ENCODE measurements at places on chromosomes 5 and 9.

DNA sequence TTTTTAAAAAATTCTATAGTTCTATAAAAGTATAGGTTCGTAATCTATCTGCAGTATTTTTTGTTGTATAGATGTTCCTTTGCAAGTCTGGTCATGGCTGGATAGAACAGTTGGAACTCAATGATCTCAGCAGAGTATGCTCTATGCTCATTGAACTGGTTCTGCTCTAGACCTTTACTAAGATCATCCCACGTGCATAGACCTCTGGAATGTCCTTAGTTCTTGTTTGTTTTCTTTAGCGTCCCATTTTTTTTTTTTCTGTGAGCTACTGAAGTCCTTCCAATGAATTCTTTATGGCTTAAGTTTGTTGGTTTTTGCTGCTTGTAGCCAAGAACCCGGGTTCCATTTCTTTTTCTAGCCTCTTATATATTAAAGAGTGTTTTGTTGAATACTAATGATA is 3.5 kb downstream of the TMEM38B start:
- no peak for DNase-seq

DNA sequence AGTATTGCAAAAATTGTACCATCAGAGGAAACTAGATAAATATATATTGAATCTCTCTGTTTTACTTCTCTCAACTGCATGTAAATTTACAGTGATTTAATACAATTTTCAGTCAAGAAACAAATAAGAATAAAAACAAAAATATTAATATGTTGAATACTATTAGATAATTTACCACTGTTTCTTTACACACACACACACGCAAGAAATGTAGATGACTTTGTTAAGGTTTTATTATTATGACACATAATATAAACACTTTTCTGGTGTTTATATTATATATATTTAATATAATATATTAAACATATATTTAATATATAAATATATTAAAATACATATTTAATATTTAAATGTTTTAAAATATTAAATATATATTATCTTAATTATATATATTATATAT is 814.3 kb upstream of the CDH10 start:
- no peak for DNase-seq

GRCh38 chr5:103927739-103928138 is 365.1 kb upstream of the NUDT12 start:
- no peak for DNase-seq

GRCh38 chr9:110997847-110998246 is 40.4 kb downstream of the LPAR1 start:
- DNase-seq, result peak; percentile 22

DNA sequence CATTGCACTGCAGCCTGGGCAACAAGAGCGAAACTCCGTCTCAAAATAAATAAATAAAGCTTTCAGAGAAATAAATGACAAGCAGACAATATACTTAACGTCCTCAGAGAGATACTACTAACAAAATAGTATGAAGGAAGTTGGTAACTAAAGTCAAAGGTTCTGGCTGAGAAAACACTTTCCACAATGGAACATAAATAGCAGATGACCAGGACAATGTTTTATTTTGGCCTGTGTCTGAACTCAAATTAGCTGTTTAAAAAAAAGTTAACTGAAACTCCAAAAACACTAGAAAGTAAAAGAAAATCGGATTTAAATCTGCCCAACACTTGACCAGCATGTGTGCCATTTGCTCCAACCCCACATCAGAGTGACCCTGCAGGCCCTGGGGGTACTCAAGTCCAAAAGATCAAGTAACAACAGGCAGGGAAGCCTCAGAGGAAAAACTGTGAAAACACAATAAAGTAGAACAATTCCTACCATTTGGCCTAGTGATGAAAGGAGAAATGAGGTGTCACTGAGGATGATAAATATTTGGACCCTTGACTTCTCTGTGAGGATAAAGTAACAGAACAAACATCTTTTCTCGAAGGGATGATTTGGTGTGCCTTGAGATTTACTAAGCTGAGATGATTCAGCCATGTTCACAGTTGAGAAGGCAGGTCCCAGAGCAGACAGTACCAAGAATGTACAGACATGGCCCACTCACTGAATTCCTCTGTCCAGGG is 47.7 kb downstream of the LHFPL2 start:
- peak; percentile 48 for DNase-seq

Measured in AG08395 (cell line).